Urinary bladder (tissue), 4 donors: ENCODE measurements at places on chromosomes 7 and 10.

GRCh38 chr10:86849181-86849894, 92.9 kb downstream of the BMPR1A start:
- DNase-seq: no peak

GRCh38 chr7:129176916-129177710, 11.3 kb upstream of the SMO start:
- no peak for DNase-seq

- DNase-seq: no peak
Measured at GRCh38 chr7:132690174-132690573, 113.9 kb upstream of the PLXNA4 start.

GRCh38 chr7:47932016-47932415, 16.2 kb downstream of the PKD1L1 start:
- no peak for DNase-seq

- DNase-seq: no peak
Measured at GRCh38 chr7:92785923-92786322, 50.5 kb downstream of the CDK6 start.

- no peak for DNase-seq
Measured at GRCh38 chr10:121027371-121027770, 176.2 kb downstream of the WDR11 start.

DNA sequence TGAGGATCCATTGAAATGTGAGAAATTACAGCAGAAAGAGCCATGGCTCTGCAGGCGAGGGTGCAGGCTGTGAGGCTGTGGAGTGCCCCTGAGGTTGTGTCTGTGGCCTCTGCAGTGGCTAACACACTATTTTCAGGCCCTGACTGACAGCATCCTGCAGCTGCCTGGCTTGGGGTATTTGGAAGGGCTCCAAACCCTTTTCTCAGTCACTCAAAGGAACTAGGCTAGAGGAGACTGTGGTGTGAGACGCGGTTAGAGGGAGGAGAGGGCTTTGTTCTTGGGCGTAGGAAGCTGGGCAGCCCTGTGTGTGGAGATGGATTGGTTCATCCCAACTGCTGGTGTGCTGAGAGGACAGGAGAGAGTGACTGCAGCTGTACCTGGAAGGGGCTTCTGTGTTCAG, 134.9 kb downstream of the RAMP3 start:
- DNase-seq: no peak

DNA sequence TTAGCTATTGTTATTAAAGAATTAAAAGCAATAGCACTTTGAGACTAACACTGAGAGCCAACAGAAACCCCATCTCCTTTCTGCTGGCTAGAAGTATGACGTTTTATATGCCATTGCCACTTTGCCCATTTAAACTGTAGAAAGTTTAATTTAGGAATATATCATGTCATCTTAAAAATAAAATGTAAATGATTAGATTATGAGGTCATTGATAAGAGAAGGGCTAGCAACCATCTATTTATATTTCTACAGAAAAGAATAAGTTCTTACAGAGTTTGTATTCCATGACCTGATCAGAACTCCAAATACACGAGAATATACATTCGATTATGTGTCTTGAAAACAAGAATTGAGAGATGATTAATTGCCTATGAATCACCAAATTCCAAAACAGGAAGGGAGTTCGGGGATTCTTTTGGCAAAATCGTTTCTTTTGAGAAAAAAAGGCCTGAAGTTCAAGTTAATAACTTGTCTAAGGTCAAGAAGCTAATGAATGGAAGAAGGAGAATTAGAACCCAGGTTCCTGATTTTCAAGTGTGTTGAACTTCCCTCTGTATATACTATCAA, 227.0 kb downstream of the TRIL start:
- DNase-seq: no peak

DNA sequence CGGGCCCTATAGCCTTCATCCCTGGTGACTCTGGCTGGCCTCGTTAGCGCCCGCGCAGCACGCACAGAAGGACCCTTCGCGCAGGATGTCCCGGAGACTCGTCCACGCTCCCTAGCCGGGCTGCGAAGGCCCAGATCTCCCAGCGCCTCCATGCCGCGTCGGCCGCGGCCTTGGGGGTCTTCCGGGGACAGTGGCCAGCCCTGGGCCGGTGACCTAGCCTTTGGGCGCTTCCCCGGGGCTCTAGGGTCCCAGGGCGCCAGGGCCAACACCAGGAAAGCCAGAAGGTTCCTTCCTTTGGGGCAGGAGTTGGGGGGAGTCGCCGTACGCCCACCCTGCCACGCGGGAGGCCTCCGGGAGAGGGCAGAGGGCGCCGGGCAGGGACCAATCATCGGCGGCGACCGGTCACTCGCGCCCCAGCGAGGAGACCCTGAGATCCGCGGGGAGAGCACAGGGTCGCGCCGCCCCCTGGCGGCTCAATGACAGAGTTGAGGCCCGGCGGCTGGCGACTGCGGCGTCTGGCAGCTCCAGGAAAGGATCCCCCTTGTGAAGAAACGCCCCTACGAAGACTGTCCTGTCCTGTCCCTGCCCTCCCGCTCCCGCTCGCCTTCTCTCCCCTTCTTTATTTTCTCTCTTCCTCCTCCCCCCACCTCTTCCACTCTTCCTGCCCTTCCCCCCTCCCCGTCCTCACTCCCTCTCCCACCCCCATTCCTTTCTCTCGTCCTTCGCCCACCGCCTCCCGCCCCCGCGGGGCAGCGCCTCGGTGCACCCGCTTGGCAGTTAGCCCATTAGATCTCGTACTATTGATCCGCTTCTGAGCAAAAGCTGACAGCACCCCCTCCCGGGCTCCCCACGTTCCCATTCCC, 62.3 kb upstream of the LBX1 start:
- no peak for DNase-seq

DNA sequence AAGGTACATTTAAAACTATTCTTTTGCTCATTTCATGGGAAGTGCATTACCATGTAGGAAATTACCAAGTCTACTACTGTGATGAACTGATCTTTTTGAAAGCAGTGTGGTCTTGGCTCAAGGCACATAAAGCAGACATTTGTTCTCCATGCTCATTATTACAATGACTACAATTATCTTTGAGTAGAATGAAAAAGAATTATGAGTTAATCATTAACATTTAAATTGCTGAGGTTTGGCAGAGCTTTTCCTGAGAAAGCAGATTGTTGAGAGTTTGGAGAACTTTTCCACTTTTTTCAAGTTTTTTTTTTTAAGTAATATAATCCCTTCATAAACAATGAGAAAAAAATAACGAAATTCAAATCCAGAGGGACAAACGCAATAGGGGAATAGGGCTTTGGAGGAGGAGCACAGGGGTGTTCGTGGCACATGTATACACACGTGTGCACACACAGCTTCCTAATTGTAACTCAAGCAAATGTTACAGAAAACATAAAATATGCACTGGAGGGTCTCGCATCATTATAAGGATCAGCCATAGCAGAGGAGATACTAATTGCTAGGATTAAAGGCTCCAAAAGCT, 8.9 kb upstream of the CUBN start:
- no peak for DNase-seq

DNA sequence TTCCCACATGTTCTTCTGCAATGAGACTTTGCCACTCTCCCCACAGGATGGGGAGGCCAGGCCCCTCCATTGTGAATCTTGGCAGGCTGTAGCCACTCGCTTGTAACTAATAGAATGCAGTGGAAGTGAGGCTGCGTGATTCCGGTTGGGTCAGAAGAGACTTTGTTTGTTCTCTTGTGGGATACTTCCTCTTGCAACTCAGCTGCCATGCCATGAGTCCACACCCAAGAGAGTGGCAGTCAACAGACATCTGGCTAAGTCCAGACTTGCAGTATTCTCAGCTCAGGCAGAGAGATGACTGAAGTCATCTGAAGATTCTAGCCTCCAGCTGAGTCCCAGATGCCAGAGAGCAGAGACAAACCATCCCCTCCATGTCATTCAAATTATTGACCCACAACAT, 153.4 kb upstream of the GDF10 start:
- DNase-seq: no peak

- no peak for DNase-seq
Measured at GRCh38 chr7:36627836-36628235, 96.5 kb downstream of the AOAH start.

DNA sequence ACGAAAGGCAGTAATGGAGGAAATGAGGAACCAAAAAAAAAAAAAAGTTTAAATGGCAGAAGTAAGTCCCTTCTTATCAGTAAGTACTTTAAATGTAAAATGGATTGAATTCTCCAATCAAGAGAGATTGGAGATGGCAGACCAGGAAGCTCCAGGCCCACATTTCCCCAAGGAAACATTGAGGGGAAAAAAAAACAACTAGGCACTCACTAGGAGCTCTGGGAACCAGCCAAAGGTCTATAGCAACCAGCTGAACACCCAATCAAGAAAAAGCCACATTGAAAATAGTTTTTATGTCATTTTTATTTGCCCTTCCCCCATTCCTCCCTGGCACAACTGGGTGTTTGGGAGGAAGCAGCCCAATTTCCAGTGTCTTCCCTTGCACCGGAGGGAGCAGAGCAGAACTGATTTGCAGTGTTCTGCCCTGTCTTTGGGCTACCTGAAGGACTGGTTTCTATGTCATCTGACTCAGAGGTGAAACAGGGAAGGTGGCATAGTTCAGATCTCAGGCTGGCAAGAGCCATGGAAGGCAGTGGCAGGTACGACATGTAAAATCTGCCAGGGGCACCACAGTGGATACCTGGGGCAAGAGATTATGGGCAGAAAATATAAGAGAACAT, 121.9 kb downstream of the SMURF1 start:
- DNase-seq: no peak

DNA sequence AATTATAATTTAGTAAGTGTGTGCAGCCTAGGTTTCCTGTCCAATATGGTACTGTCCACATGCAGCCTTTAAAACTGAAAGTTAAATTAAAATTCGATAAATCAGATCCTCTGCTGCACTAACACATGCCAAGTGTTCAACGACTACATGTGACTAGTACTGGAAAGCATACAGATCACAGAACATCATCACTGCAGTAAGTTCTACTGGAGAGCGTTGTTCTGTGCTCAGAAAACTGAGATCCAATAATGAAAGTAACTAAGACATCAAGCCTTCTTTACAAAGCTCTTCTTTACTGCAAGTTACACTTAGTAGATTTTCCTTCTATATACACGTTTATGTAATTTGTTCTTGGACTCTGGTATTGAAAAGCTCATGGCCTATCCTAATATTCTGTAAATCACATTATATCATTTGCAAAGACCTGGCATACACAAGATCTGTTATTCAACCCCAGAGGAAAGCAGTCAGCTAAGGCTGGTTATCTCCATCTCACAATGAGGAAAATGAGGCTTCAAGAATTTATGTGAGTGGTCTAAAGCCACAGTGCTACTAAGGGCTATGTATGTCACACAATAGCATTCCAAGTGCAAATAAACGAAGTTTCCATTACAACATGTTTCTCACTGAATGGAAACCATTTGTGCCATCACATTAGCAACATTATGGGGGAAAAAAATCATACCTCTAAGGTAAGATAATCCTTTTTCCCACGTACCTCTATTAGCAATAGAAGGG, 77.6 kb downstream of the VPS41 start:
- DNase-seq: no peak

- DNase-seq: no peak
Measured at GRCh38 chr7:87658553-87658952, 30.4 kb downstream of the RUNDC3B start.

GRCh38 chr10:97333601-97334369, 744 bp downstream of the FRAT2 start:
- DNase-seq: no peak

DNA sequence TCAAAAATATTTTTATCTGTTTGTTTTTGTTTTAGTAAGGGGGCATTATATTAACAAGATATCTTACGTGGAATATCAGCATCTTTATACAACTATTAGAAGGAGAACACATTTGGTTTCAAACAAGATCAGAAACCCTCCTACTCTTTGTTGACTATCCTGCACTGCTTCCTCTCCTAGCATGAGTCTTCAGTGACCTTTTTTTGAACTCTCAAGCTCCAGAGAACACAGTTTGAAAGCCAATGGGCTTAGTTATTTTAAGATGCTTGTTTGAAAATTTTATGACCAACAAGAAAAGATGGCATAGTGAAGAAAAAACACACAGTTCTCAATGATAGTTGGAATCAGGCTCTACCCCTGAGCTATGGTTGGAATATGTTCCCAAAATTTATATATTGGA, 37.2 kb upstream of the RTKN2 start:
- no peak for DNase-seq

GRCh38 chr10:86712317-86712707, 44.0 kb downstream of the LDB3 start:
- no peak for DNase-seq

- no peak for DNase-seq
Measured at GRCh38 chr10:77844177-77844576, 82.4 kb downstream of the DLG5 start.

- no peak for DNase-seq
Measured at GRCh38 chr10:70265032-70265689, 18.6 kb downstream of the NPFFR1 start.

DNA sequence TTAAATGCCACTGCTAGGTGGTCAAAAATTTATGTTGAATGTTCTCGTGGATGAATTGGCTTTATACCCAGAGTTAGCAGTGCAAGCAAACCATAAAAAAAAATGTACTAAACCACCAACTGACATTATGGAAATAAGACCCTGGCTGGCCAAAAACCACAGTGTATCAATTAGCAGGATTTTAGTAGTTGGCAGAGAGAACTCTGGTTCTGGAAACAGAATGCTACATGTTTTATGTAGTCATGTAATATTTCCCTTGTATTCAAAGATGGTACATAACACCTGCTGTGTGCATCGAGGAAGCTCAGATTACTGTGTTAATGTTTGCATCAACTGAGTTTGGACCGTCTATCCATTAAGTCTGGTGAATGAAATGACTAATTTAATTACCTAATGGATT, 618.5 kb downstream of the CCSER2 start:
- no peak for DNase-seq

DNA sequence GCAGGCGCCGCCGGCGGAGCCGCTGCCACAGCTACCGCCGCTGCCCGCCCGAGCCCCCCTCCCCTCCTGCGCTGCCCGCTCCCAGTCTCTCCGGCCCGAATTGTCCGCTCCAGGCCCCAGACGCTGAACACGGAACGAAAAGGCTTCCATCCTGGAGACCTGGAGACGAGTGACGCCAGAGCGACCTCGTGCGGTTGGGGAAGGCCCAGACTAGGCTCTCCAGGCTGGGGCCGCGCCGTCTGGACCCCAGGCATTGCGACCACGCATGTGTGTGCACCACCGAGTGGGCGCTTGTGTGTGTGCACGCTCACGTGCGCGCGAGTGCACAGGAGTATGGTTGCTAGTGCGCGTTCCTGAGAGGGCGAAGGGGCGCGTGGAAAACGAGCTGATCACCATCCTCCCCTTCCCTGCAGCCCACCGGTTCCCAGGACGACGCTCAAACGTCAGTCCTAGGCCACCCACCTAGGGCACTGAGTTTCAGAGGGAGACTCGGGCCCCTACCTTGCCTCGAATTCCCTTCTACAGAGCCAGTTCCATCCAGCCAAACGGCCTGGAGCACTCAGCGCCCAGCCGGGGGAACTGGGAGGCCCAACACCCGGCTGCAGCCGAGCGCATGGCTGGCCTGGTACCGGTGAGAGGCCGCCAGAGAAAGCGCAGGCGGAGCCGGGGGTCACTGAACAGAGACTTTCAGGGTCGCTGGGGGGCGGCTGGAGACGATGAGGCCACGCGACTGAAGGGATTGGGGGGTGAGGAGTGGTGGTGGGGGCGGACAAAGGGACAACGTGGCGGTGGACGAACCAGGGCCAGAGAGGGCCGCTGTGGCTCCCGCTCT, 11.6 kb downstream of the LBX1 start:
- DNase-seq: no peak
